ENCODE measurements at places on chromosomes 12 and 14.

DNA sequence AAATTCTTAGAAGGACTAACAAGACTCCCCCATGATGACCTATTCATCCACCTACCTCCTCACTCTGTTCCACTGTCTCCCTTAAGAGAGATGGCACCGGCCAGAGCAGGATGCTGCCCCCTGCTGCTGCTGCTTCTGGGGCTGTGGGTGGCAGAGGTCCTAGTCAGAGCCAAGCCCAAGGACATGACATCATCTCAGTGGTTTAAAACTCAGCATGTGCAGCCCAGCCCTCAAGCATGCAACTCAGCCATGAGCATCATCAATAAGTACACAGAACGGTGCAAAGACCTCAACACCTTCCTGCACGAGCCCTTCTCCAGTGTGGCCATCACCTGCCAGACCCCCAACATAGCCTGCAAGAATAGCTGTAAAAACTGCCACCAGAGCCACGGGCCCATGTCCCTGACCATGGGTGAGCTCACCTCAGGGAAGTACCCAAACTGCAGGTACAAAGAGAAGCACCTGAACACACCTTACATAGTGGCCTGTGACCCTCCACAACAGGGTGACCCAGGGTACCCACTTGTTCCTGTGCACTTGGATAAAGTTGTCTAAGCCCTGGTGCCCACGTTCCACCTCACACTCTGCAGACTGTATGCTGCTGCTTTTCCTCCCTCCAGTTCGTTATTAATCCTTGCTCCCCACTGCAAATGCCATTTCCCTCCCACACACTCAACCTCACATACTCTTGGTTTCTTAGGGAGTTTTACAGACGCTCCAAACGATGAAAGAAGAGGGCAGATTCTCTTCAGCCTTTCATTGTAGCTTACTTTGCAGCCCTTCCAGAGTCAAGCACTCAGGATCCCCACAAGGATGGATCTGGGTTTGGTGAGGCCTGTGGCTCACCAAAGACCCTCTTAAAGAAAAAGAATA is at the start of gene RNASE8:
Gene RNASE8 (plus strand): TSS at position 20 of the 873 bp plus-strand sequence. CDS start 71 bp downstream, at position 91.
- DNase-seq, result no peak

DNA sequence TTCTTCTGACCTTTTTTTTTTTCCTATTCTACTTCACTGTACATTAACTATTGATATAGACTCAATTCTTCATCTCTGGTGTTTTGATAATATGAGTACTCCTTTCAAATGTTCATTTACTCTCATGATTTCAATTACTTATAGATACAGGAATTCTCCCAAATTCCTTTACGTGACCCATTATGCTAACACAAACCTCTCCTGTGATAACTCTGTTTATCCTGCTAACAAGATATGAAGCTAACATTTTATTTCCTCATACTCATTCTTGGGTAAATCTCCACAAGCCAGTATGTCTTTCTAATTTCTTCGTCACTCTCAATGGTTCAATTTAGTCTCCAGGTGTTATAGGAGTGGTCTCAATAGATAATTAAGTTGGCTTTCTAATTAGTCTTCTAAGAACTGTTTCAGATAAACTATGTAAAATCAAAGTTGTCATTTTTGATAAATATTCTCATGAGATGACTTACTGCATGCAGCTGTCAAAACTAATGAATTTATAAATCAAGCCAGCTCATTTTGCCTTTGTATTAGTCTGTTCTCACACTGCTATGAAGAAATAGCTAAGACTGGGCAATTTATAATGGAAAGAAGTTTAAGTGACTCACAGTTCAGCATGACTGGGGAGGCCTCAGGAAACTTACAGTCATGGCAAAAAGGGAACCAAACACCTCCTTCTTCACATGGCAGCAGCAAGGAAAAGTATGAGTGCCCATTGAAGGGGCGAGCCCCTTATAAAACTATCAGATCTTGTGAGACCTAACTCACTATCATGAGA is 130.6 kb upstream of the MYF6 start:
- no peak for DNase-seq

- DNase-seq, result no peak
Measured at GRCh38 chr14:54259821-54260220, 137.0 kb upstream of the CDKN3 start.

DNA sequence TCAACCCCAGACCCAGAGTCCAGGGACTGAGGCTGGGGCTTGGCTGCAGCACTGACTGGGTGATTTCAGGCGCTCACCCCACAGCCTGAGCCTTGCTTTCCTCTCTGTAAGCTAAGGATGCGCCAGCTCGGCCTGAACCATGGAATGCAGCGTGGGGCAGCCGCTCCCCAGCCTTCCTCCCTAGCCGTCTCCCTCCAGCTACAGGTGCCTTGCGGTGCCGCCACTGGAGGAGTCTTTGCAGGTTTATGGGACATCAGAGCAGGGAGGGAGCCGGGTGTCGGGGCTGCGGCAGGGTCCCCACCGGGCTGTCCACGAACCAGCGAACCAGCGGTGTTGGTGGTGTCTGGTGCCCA is 19.4 kb downstream of the PPP2R5C start:
- DNase-seq, result no peak

DNA sequence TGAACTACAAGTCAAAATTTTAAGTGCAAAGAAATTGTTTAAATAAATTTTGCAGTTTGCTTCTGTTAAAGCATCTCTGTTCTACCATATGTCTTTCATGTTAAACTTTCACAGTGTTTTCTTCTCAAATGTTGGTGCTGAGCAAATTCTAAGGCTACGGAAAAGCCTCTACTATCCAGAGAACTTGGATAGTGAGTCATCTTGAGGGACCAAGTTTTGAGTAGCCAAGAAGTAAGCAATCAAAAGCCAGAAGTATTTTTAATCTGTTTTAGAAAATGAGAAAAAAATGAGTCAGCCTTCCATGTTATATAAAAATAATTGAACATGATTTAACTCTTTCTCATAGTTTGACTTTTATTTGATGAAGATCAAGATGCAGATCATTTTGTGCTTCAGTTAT is 3.3 kb downstream of the BRMS1L start:
- no peak for DNase-seq

- no peak for DNase-seq
Measured at GRCh38 chr12:109098183-109098604, 797 bp downstream of the UNG start.

DNA sequence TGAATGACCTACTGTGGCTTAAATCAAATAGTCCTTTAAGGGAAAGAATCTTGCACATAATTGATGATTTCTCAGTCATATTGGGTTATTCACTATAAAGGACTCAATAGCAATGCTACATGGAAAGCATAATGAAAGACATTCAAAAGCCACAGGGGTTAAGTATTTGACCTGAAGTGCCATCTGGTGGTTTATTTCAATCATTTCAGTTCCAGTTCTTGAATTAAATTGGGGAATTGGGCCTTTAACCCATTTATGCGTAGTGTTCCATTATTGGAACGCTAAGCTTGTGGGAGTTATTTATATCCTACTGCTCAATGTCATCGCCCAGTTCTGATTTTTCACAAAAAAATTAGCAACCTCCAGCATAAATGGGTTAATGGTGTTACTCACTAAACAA is 41.3 kb upstream of the C12orf71 start:
- DNase-seq, result no peak

- no peak for DNase-seq
Measured at GRCh38 chr12:110149086-110149660, 25.0 kb downstream of the IFT81 start.

DNA sequence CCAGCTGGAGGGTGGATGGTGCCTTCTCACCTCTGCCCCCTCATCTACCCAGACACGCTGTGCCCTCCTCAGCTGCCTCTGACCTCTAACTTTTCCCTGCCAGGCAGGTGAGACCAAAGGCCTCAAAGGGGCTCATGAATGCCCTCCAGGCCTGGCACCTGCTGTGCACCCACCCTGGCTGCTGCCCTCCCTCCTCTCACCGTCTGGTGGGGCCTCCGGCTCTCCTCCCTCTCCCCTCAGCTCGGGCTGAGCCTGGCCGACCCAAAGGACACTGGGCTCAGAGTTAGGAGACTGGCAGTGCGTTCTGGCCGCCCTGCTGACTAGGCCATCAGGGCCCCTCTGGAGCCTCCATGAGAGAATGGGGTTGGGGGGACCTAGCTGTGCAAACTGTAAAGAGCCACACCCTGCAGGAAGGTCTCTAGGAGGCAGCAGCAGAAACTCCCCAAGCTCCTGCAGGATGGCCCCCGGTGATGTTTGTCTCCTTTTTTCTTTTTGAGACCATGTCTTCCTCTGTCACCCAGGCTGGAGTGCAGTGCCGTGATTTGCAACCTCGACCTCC is 40.3 kb upstream of the PPP1R13B start:
- DNase-seq, result no peak

- DNase-seq, result no peak
Measured at GRCh38 chr14:99028521-99028920, 243.5 kb downstream of the BCL11B start.

- no peak for DNase-seq
Measured at GRCh38 chr14:34548472-34548981, 9.0 kb upstream of the EAPP start.

DNA sequence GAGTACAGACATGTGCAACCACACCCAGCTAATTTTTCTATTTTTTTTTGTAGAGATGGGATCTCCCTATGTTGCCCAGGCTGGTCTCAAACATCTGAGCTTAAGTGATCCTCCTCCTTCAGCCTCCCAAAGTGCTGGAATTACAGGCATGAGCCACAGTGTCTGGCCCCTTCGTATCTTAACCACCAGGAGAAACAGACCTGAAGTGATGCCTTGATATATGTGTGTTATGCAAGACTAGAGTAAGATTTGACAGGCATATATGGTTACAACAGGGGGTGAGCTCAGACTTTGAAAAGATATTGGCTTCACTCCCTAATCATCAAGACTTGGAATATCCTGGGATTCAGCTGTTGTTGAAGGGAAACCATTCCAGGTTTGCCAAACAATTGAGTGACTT is 10.7 kb upstream of the GALNT6 start:
- DNase-seq, result no peak

DNA sequence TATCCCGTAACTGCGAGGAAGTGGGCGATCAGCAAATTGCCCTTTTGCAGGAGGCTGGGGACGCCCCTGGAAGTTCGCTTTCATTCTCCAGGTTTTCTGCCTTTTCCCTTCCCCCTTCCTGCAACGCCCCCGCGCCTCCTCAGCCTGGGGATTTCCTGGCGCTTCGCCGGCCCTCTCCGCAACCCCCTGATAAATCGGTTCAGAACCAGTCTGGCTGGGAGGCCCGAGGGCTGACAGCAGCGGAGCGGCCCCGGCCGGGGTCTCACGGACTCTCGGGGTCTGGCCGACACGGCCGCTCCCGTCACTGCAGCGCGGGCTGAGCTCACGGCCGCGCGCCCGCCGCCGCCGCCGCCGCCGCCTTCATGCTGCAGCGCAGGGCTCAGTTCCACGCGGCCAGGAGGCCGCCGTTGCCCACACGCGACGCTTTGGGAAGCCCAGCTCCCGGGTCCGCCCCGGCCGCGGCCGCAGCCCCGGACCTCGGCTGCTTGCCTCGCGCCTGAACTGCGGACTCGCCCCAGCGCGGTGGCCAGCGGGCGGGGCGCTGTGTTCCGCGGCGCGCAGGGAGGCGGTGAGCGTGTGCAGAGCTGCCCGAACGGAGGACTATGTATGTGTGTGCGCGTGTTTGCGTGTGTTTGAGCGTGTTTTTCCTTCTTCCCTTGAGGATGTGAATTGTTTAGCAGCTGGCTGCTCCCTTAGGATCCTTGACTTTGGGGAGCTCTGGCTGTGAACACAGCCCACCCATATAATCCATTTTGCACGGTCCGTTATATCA is at the start of gene LRFN5:
Gene LRFN5 (plus strand): TSS at position 345 of the 772 bp plus-strand sequence.
- no peak for DNase-seq

GRCh38 chr14:65756880-65757279 is 344.4 kb downstream of the FUT8 start:
- no peak for DNase-seq

DNA sequence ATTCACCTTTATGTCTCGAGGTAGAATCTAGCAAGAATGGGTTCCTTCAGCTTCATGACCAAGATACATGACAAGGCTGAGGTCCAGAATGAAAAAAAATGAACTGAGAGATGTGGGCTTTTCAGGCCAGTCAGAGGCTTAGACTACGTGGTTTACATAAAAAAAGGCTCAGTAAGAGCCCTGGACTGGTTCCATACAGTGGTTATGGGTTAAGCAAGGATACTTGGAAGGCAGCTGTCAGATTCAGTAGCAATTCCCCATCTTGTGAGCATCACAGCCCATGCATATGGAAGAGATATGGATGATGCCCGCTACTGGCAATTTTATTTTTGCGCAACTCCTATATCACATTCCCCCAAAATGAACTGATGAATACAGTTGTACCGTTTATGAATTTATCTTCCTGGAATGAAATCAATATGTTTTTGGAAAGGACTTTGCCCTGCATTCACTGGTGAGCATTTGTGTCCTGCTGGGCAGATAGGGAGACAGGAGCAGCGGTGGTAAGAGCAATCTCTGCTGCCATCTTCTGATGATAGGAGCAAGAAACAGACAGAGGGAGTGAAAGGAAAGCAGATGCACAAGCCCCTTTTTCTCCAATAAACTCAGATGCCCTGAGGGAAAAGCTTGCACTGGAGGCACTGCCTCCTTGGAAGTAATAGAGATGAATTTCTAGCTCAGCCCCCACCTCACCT is 280.4 kb downstream of the GALC start:
- no peak for DNase-seq

GRCh38 chr12:94290353-94290752 is 142.0 kb downstream of the PLXNC1 start:
- no peak for DNase-seq

DNA sequence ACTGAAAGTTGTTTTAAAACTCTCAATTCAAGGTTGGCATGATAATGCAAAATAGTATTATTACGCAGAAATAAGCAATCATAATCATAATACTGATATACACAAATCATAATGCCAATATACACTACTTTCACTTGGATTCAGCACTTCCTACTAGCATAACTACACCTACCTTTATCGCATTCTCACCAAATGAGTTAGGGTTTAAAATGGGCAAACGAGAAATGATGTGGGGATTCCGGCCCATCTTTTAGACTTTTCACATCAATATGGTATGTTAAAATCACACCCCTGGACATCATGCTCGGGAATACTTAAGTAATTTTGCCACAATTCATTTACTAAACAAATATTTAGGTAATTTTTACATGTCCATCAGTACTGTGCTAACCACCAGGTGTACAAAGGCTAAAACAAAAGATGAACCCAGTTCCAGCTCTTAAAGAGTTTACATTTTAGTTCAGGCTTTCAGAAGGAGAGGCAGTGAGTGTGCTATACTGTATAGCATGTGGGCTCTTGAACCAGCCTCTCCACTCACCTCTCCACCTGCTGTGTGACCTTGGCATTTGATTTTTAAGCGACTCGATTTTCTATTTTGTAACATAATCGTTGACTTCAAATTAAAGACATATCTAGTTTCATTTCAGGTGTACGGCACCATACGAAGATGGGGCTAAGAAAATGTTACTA is 1.1 kb upstream of the USP15 start:
- DNase-seq, result no peak

DNA sequence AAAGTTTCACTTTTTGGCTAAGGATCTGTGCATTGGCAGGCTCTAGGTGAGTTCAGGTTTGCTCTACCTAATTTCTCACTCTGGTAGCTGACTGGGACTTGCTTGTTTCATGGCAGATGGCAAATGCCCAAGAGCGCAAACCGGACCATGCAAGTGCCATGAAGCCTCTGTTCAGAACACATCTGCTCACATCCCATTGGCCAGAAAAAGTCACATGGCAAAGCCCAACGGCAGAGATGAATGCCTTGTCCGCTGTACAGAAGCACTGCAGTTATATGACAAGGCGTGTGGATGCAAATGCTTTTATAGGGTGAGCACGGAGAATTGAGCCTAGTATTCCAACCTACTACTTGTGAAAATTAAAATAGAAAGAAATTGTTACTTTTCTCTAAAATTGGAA is 202.2 kb upstream of the HMGA2 start:
- DNase-seq, result no peak

- DNase-seq, result no peak
Measured at GRCh38 chr14:98445718-98446117, 826.3 kb downstream of the BCL11B start.

Measured in T-helper 2 cell (primary cell).